ENCODE measurements at places on chromosomes 3 and 15.

GRCh38 chr3:27880969-27881892, 159.1 kb upstream of the EOMES start:
- DNase-seq, result no peak

- DNase-seq, result peak; percentile 27
These were observed 87.3 kb upstream of the ROPN1 start for GRCh38 chr3:124078953-124079911.

GRCh38 chr15:29311696-29312095, 42.1 kb upstream of the NSMCE3 start:
- DNase-seq, result no peak

GRCh38 chr3:124559846-124560574, 170.2 kb upstream of the UMPS start:
- peak; percentile 77 for DNase-seq

- no peak for DNase-seq
These were observed 2.3 kb upstream of the SYNM start for GRCh38 chr15:99102332-99103235.

- no peak for DNase-seq
These were observed 42.7 kb upstream of the GAP43 start for GRCh38 chr3:115580566-115580965.

- DNase-seq, result no peak
These were observed 255.9 kb upstream of the CMC1 start for GRCh38 chr3:27985369-27986035.

- DNase-seq, result no peak
These were observed 42.6 kb downstream of the HCN4 start for GRCh38 chr15:73326157-73326556.

DNA sequence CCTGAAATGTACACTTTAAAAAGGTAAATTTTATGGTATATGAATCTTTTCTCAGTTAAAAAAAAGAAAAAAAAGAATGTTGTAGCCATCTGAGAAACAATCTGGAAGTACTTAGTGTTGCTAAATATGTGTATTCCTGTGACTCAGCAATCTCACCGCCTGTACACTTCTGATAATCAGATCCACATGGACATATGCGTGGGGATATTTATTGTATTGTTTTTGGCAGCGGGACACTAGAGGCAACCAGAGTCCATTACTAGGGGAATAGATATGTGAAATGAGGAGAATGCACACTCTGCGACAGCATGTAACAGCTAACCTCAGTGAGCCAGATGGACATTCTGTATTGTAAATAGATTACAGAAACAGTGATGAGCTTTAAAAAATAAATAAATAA, 65.4 kb downstream of the AQP9 start:
- DNase-seq, result no peak

DNA sequence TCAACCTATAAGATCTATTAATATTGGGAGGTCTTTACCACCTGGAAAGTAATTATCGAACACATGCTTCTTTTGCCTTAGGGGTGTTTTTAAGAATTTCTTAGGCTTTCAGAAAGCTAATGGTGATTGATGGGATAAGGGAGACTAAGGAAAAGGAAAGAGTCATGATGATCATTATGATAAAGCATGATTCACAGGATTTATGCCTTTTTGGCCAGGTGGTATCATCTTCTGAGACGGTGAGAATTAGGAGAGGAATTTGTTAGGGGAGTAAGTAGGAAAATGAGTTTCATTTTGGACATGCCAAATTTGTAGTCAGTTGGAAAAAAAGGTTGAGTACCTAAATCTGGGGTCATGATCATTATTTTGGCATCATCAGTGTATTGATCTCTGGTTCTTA, 8.9 kb downstream of the ARMC8 start:
- DNase-seq, result no peak

- DNase-seq, result no peak
These were observed 82.8 kb downstream of the PCSK6 start for GRCh38 chr15:101406526-101407195.

- DNase-seq, result no peak
These were observed 33.6 kb downstream of the ABTB1 start for GRCh38 chr3:127706312-127706711.

- peak; percentile 52 for DNase-seq
These were observed 64.8 kb downstream of the TRIM71 start for GRCh38 chr3:32882603-32883025.

DNA sequence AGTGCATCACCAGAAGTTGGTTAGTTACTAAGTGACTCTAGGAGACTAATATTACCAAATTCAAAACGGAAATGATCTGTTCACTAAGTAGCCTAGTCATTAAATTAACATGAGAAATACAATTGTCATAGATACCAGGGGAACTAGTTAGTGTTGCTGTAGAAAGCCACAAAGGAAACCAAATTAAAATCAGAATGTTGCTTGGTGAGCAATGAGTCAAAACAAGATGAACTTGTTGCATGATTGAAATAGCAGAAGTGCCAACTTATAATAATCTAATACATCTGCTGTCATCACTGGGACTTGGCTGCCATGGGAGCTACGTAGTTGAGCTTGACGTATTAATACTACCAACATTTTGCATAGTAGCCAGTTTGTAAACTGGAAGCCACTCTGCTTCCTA, 458.1 kb downstream of the DIPK2A start:
- peak; percentile 26 for DNase-seq

- no peak for DNase-seq
These were observed 14.2 kb upstream of the GATM start for GRCh38 chr15:45392584-45392855.

- DNase-seq, result no peak
These were observed 149.2 kb upstream of the SLC24A5 start for GRCh38 chr15:47971637-47972036.

DNA sequence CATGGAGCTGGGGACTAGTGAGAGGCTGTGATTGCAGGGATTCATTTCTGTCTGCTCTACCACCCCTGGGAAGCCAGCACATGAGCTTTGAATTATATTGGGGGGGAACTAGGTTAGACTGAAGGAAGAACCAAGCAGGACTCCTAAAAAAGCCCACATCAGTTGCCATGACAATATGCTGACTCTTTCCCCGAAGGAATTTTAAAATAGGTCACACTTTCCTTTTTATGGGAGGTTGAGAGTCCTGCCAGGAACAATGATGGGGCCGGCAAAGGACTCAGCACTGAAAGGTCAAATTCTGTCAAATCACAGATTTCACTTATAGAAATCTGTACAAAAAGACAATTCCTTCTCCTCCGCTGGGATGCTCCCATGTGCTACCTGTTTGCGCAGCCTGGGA, 130.8 kb downstream of the ZNF621 start:
- no peak for DNase-seq

DNA sequence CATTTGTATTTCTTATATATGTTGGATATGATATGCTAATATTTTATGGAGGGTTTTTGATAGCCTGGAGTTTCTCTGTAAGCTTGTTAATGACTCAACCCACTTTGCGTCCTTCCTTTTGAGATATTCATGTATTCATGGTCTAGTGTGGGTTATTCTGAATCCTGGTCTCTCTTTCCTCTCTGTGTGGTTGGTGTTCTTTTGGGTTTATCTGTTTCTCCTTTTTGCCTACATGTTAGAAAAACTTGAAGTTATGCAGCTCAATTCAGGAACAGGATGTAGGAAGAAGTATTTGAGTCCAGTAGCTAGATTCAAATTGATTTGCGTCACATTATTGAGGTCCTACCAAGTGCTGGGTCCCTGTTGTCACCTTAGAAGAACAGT, 28.1 kb downstream of the CMTM7 start:
- no peak for DNase-seq

DNA sequence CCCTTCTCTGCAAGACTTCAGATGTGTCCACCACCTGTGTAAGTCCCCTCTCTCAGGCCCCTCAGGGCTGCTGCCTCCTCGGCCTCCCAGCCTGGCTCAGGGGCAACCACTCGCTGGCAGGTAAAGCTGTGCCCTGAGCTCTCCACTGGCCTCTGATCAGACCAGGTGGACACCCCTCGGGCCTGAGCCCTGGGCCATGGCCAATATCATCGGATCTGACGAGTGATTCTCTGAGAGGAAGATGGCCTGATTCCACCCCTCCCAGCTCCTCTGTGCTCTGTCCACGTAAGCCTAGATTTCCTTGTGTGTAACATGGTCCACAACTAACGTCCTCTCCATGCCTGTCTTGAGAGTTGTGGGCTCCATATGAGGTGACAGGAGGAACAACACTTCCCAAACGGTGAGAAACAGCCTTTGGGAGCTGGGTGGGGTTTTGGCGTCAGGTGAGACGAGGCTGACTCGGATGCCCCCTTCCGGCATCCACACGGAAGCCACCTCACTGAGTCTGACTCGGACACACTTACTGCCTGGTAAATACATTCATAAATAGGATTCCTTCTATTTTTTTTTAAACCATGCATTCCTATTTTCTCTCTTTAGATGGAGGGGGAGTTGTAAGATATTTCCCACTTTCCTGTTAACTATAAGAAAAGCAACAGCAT, 86.8 kb downstream of the NUP210 start:
- DNase-seq, result no peak

DNA sequence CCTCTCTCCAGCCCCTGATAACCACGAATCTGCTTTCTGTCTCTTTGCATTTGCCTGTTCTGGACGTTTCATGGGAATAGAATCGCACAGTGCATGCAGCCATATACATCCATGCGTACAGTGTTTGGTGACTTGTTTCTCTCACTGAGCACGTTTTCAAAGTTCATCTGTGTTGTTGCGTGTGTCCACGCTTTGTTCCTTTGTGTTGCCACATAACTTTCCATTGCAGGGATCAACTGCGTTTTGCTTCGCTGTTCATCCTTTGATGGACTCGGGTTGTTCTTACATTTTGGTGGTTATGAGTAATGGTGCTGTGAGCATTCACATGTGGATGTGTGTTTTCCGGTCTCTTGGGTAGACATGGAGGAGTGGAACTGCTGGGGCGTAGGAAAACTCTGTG, 56.4 kb upstream of the TAMM41 start:
- DNase-seq, result no peak

DNA sequence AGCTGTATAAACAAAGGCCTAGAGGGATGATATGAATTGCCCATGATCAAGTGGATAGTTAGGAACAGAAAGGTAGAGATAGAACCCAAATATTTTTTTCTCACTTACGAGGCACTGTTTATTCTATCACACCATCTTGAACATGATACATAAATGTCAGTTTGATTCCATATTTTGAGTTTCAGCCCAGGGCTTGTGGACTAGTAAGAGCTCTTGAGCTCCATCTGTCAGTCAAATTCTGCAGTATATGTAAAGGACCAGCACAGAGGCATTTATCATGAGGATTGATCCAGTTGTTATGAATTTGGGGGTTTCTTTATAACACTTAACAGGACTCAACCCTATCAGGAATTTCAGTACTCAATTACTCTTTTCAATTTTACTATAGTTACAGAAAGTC, 4.8 kb downstream of the SLC27A2 start:
- no peak for DNase-seq

DNA sequence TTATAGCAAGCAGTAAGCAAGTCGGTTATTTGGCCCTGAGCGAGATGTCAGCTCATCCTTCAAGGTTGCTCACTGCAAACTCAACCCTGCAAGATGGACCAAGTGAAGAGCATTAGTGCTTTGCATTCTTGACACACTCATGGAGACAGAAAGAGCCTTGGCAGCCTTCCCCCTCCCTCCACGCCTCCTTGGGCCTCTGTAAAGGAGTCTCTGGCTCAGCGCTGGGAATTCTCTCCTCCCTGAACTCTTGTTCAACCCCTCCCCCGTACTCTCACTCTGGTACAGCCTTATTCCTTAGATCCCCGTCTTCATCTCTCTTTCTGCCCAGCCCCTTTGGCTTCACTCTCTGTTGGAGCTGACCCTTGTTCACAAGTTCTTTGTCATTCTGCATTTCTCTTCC, 2.2 kb upstream of the CX3CR1 start:
- DNase-seq, result no peak

GRCh38 chr3:99872923-99873254, 55.2 kb downstream of the CMSS1 start:
- DNase-seq, result peak; percentile 55

GRCh38 chr3:11803977-11804892, 42.5 kb downstream of the TAMM41 start:
- peak; percentile 63 for DNase-seq

DNA sequence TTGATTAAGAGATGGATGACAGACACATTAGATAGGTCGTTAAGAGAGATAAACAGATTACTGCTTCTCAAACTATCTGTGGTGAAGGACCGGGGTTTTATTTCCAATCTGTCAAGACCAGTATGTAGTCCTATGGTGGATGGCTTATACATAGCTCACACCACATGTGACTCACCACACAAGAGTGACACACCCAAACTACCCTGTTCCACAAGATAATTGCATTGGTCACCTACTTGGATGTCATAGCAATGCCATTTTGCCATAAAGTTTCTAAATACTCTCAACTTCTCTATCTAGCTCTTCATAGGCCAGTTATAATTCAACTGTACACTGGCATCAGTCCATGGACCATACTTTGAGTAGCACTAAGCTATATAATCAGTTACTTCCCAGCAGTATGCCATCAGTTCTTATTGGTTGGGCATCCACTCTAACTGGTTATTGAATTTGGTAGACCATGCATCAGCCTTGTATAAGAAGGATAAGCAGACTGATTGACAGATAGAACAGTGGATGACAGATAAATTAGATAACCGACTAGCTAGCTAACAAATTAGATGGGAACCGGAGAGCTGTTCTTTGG, 11.6 kb downstream of the WWTR1 start:
- DNase-seq, result no peak

DNA sequence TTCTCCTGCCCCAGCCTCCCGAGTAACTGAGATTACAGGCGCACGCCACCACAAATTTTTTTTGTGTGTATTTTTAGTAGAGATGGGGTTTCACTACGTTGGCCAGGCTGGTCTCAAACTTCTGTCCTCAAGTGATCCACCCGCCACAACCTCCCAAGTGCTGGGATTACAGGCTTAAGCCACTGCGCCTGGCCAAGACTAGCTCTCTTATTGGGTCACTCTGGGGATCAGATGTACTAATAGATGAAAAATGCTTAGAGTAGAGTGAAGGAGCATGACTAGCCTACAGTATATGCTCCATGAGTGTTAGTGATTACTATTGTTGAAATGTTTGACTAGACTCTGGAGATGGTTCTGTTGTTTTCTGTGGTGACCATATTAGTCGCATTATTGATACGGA, 21.8 kb downstream of the RARB start:
- no peak for DNase-seq

DNA sequence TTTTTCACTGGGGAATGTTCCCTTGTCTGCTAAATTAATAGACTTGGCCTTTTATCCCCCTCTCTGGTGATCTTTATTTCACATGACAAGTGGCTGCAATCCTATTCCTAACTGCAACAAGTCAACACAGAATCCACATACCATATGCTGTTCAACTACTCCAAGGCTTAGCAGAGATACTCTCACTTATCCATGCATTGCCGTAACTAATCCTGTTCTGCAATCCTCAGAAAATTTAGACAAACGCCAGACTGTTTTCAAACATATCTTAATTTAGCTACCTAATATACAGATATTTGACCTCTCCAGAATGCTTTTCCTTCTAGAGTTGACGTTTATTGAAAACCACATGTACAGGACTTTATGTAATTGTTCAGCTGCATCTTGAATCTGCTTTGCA, 37.9 kb downstream of the EID1 start:
- DNase-seq, result no peak

GRCh38 chr3:119490153-119490552, 8.2 kb upstream of the TIMMDC1 start:
- no peak for DNase-seq

Measured in GM20000 (cell line).